Head of caudate nucleus (tissue), 42 donors: ENCODE measurements at places on chromosomes 16 and 17.
A peak's percentile ranks its signal among the peaks of the same experiment; 100 is the strongest.

- no peak for DNase-seq
These were observed 297 bp downstream of the TBC1D10B start for GRCh38 chr16:30369938-30370455.

DNA sequence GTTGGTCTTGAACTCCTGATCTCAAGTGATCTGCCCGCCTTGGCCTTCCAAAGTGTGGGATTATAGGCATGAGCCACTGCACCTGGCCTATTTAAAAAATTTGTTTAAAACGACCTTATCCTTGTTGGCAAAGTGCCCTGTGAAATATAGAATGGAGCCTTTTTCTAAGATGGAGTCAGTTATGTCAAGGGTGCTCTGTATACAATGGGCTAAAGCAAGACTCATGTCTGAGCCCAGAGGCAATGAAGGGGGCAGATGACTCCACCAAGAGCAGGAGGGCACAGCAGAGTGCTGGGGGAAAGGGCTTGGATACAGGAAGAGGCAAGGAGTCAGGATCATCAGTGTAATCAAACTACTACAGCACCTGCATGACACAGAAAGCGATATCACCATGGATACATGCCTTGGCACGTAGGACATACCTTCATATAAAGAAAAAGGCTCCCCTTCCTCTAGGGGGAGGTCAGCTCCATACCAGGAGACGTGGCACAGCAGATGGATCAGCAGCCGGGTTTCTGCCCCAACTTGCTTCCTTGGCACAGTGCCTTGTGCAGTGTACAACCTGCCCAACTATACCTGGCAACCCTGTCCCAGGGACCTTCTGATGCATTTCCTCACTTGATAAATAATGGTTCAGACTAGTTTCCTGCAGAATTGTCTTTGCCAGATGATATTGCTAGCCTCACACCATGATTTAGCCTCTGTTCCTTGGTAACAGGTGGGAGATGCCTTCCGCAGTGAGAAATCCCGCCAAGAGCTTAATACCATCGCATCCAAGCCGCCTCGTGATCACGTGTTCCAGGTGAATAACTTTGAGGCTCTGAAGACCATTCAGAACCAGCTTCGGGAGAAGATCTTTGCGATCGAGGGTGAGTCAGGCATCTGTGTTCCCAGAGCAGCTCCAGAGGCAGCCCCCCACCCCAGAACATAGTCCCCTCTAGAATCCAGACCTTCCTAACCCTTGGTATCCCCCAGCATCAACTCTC, 15.3 kb downstream of the ITGAM start:
- DNase-seq: no peak

GRCh38 chr16:85330694-85331188, 218.5 kb upstream of the CIBAR2 start:
- no peak for DNase-seq

- DNase-seq: peak; percentile 28
These were observed 647 bp downstream of the FBXL20 start for GRCh38 chr17:39400547-39401411.

DNA sequence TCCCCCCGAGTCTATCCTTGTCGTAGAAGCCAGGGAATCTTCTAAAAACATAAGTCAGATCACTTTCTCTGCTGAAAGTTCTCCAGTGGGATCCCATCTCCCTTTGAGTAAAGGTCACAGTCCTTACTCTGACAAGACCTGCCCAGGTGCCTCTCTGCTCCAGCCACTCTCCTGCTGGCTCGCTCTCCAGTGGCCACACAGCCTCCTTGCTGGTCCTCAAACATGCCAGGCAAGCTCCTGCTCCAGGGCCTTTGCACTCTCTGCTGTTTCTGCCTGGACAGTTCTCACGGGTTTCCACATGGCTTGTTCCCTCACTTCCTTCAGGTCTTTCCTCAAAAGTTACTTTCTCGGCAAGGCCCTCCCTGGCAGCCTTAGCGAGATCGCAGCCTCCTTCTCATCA, 3.4 kb downstream of the B9D1 start:
- no peak for DNase-seq

- no peak for DNase-seq
These were observed 22.4 kb downstream of the LSM12 start for GRCh38 chr17:44044071-44044470.

DNA sequence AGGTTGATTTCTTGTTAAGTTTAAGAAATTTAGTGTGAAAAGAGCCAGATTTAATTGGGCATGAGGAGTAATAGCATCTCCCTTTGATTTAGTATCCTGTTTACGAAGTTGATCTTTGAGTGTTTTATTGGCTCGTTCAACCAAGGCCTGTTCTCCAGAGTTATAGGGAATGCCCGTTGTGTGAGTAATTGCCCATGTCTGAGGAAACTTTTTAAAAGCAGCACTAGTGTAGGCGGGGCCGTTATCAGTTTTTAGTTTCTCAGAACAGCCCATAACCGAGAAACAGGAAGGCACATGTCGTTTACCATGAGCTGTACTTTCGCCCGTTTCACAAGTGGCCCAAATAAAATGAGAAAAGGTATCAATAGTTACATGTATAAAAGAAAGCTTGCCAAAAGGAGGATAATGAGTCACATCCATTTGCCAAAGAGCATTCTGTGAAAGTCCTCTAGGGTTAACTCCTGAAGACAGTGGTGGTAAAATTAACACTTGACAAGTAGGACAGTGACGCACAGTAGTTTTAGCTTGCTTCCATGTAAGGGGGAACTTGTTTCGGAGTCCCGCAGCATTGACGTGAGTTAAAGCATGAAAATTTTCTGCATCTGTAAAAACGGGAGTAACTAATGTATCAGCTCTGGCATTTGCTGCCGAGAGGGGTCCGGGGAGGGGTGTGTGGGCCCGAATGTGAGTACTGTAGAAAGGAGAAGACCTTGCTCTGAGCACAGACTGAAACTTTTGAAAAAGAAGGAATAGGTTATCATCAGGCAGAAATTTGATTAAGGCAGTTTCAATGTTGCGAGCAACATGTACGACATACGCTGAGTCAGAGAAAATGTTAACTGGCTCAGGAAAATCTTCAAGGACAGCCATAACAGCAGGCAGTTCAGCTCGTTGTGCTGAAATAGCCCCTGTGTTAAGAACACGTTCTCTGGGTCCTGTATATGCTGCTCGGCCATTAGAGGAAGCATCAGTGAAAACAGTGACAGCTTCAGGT, 18.5 kb upstream of the KCTD5 start:
- no peak for DNase-seq
